SHP77 (cell line): ENCODE measurements at places on chromosomes 16 and 17.

- DNase-seq: no peak
These were observed 17.9 kb downstream of the CCDC102A start for GRCh38 chr16:57518520-57518919.

DNA sequence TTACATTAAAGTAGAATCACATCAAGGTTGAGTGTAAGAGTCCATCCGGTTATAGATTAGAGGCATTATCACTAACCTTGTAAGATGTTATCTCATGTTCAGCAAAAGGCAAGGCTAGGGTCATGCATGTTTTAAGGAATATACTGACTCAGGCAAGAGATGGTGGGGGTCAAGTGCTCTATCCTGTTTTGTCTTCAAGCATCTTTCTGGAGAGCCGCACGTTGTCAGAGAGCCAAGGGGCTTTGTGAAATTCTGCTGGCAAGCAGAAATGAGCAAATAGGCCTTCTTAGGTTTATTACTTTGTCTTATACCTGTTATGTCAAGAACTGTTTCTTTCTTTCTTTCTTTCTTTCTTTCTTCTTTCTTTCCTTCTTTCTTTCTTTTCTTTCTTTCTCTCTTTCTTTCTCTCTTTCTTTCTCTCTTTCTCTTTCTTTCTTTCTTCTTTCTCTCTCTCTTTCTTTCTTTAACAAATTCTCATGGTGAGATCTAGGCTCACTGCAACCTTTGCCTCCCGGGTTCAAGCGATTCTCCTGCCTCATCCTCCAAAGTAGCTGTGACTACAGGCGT, 47.3 kb upstream of the IL34 start:
- no peak for DNase-seq

DNA sequence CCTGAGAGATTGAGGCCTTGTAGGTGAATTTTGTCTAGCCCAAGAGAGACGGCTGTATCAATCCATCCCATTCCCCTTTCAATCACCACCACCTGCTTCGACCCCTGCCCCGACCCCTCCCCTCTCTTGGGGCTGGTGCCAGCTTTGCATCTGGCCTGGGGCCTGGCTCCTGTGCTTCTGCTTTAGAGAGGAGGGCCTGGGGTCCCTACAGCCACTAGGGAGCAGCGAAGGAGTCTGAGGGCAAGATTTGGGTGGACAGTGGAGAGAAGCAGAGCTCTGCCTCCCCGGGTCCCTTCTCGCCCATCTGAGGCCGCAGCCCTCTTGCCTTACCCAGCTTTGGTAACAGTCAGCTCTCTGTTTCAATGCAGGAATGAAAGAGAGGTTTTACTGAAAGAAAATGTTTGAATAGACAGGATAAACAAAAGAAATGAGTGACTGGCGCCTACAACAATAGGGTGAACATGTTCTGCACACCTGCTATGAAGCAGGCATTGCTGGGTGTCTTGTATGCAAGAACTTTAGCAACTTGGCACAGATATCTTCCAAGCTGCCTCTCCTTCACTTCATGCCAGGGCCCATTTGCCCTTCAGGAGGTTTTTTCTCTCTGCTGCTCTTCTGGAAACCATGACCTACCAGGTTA, 57.4 kb downstream of the SLC47A1 start:
- DNase-seq: no peak

GRCh38 chr16:13863075-13863765, 56.7 kb upstream of the ERCC4 start:
- DNase-seq: no peak

DNA sequence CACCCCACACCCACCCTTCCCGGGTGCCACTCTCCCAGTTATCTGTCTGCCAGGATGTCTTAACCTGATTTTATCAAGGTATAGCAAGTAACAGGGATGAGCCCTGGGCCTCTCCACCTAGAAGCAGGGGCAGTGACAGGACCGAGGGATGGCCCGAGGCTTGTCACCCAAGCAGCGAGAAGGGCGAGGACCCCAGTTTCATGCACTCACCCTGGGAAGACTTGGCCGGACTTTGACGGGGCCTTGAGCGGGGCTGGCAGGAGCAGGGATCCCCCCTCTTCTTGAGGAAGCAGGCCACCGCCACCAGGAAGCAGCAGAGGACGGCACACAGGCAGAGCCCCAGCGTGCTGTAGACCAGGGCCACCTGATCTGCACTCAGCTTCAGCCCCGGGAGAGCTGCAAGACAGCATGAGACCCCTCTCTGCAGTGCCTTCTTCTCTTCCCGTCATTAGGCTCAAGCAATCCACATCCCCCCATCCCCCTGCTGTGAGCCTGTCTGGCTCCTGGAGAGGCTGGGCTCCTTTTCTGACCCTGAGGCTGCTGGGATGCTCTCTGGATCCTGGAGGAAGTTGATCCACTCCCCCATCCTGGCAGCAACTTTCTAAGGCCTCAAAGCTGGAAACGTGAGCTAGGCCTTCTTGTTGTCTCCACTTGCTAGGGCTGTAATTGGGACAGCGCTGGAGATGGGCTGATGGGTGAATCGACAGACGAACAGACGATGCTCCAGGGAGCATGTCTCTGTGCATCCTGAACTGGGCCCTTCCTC, 31.6 kb downstream of the TNFRSF13B start:
- no peak for DNase-seq

- DNase-seq: peak; percentile 11
These were observed 2.3 kb downstream of the NUDT16L1 start for GRCh38 chr16:4695473-4696171.

GRCh38 chr16:974001-974601, 3.3 kb upstream of the LMF1 start:
- no peak for DNase-seq

DNA sequence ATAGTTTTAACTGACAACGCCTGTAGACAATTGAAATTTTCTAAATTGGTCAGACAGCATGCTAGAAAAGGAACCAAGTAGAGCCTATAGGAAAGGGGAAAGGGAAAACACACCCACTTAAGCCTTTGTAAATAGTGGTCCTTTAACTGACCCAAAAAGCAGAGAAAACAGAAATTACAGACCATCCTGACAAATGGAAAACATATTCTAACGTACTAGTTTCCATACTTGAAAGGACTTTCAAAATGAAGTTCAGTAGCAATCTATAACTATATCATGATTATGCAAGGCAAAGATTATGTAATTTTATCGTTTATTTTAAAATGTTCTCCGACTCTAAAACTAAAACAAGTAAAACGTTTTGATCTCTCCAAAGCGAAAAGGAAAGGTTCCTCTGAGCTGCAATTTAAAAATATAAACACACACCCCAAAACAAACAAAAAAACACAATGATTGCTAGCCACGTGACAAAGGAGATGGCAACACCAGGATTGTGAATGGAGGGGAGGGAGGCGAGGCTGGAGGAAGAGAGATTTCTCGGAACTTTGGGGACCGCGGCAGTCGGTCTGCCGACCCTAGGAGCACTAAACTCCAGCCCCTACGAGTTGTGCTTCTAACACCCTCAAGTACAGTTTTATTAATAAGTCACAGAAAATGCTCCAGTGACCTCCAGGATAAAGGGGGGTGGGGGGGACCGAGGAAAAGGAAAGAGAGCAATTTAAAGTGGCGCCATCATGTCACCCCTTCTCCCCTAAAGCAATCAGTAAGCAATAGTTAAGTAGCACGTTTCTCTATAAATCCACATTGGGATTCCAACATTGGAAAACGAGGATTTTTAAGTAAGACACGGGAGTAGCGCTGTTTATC, 1.7 kb downstream of the KANSL1 start:
- peak; percentile 71 for DNase-seq

DNA sequence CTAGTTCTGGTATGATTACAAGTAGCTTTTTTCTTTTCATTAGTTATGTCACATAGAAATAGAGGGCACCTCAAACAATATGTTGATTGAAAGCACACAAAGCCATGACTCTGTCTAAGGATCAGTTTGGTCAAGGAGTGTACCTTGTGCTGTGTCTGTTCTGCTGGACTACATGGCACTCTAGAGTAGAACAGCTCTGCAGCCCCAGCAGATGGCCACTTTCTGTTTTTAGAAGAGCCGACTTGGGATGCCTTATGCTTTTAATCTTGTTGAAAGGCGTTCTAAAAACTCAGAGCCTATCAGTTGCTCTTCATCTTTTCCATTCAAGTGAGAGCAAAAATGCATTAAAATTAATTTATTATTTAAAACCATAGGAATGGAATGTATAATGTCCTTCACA, 49.3 kb upstream of the CA10 start:
- DNase-seq: no peak

GRCh38 chr17:7634384-7634783, 4.4 kb downstream of the SHBG start:
- DNase-seq: peak; percentile 62

GRCh38 chr17:41773731-41774193, 12.7 kb downstream of the JUP start:
- no peak for DNase-seq

DNA sequence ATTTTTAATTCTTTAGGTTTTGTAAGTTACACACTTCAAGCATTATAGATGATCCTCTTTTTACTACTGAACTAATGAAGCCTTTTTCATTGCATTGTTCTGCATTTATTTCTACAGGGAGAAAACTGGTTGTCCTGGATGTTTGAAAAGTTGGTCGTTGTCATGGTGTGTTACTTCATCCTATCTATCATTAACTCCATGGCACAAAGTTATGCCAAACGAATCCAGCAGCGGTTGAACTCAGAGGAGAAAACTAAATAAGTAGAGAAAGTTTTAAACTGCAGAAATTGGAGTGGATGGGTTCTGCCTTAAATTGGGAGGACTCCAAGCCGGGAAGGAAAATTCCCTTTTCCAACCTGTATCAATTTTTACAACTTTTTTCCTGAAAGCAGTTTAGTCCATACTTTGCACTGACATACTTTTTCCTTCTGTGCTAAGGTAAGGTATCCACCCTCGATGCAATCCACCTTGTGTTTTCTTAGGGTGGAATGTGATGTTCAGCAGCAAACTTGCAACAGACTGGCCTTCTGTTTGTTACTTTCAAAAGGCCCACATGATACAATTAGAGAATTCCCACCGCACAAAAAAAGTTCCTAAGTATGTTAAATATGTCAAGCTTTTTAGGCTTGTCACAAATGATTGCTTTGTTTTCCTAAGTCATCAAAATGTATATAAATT, 53.0 kb downstream of the TUBD1 start:
- DNase-seq: no peak

GRCh38 chr17:15350777-15351477, 9.5 kb upstream of the TEKT3 start:
- no peak for DNase-seq

- DNase-seq: no peak
These were observed 27.6 kb downstream of the LDHD start for GRCh38 chr16:75088934-75089333.

- DNase-seq: no peak
These were observed 18.4 kb downstream of the CHD9NB start for GRCh38 chr16:53034306-53034705.

- peak; percentile 97 for DNase-seq
These were observed at the start of gene MBTD1 for GRCh38 chr17:51259564-51260236. Gene MBTD1, minus strand, starts transcription at chr17:51260049. Its CDS starts 34,888 bp downstream, at chr17:51225161.
